ENCODE measurements at places on chromosomes 3 and 15. TPM values are rescaled to one million over a fixed set of nuclear protein-coding genes. Genes with fewer than 3 reads are reported as not detected.
A peak's percentile ranks its signal among the peaks of the same experiment; 100 is the strongest.

- DNase-seq: no peak
Observed at GRCh38 chr3:154842536-154842935, 237.6 kb upstream of the MME start.

GRCh38 chr3:143707848-143708247 is 140.4 kb downstream of the SLC9A9 start:
- DNase-seq: no peak

- DNase-seq: no peak
Observed at GRCh38 chr3:172517859-172518466, 5.3 kb downstream of the TNFSF10 start.

- no peak for DNase-seq
Observed at GRCh38 chr15:66188464-66188863, 65.1 kb downstream of the MEGF11 start.

- no peak for DNase-seq
Observed at GRCh38 chr3:71585131-71585530, 1.6 kb upstream of the FOXP1 start.

- DNase-seq: no peak
Observed at GRCh38 chr3:111156517-111156916, 84.9 kb downstream of the NECTIN3 start.

DNA sequence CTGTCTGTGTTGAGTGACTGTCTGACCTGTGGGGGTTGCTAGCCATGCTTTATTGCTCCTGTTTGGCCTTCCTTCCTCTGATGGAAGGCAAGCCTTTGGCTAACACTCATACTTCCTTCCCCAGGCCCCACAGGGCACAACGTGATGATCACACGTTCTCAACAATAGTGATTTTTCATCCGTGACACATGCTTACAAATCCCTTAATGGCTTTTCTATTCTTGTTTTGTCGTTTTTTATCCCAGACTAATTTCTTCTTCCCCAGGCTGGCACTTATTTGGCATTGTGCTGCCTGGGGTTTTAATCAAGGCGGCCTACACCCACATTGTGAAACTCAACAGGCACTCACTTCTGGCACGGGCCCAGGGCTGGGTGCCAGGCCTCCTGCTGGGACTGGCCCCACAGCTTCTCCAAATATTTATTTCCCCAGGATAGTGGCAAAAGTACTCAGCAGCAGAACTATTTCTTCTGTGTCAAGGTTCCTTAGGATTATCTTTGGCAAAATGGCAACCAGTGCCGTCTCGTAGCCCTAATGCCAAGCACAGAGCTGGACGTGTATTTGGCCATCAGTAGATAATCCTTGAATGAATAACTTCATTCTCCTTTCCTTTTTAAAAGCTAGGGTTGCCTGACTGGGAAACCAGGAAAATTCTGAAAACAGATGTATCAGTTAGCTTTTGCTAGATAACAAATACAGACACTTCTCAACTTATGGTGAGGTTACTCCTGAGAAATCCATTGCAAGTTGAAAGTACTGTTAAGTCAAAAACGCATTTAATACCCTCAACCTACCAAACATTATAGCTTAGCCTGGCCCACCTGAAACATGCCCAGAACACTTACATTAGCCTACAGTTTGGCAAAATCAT is 30.6 kb downstream of the CMTM7 start:
- peak; percentile 73 for DNase-seq

- peak; percentile 3 for DNase-seq
Observed at GRCh38 chr3:140529096-140529495, 148.8 kb upstream of the TRIM42 start.

DNA sequence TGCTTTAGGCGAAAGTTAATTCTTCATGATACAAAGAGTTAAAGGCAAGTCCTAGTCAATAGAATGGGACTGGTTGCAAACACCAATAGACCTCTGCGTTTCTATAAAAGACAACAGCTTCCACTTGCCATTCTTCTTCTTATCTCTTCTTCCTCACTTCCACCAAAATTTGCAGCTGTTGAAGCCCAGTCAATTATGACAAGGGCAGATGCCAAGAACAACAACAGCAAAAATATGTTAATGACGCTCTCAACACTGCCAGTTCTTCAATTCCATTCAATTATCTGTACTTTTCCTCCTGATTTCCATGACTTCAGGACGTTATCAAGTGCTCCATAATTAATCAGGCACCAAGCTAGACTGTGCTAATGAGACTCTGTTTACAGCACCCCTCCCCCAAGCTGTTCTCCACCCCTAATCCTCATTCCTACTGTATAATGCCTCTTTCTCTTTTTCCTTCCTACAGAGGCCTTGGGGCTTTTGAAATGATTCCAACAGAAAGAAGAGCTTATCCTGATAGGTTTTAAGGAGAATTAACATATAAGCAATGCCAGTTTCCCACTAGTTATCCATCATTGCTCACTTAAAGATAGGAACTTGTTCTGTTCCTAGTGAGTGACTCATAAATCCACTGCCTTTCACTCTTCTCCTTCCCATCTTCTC is 1160.5 kb downstream of the IGSF11 start:
- peak; percentile 16 for DNase-seq

DNA sequence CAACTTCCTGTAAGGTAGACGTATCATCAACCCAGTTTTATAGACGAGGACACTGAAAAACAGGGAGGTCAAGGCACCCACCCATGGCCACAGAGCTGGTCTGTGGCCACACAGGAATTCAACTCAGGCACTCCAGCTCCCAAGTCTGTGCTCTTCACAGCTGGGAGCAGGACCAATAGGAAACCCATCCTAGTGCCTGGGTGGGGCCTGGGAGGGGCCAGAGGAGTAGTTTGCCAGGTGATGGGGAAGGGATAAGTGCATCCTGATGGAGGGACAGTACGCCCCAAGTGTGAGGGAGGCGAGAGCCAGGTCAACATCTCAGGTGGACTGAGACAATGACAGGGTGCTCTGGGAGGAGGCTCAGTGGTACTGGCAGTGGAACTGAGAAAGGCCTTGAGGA is 22.0 kb downstream of the KIF9 start:
- DNase-seq: no peak

DNA sequence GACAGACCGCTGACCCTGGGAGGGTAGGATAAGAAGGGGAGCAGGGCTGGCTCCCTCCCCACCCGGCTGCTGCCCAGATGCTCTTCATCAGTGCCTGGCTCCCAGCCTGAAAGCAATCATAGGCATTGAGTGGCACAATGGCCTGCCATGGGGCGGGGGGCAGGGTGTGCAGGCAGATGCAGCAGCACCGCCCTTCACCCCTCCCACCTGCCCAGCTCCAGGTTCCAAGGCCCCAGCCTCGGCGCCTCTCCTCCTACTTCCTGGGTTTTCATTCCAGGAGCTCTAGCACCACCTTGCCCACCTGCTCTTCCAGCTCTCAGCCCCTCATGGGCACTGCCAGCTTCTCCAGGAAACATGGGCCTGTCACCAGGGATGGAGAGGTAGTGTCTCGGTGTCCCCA is 101.7 kb downstream of the MEGF11 start:
- no peak for DNase-seq

Gene CCR4
- polyA plus RNA-seq: not detected

Gene FSD2
- polyA plus RNA-seq: not detected
